ENCODE measurements at places on chromosomes 7 and 10. TPM values are rescaled to one million over a fixed set of nuclear protein-coding genes. Genes with fewer than 3 reads are reported as not detected.

- ATAC-seq, result peak; percentile 86
Measured at GRCh38 chr10:104028146-104028545, 57.5 kb downstream of the COL17A1 start.

DNA sequence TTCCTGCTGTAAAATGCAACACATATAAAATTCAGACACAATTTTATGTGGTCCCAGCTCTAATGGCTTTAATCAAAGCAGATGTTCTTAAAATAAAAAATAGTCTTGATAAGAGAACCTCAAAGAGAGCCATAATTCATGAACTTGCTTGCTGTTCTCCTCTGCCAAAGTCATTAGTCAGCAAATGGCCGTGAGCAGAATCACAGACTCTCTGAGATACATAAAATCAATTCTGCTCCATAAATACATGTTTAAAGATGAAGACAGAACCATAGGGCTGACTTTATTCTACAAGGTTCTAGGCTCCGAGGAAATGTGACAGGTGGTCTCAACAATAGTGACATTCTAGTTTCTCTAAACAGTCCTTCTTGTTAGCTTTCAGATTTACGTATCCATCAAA lies 29.8 kb downstream of the HSPA12A start:
- no peak for ATAC-seq

GRCh38 chr7:89145801-89146200 lies 350.3 kb upstream of the TEX47 start:
- no peak for ATAC-seq

GRCh38 chr10:117938104-117938503 lies 108.6 kb downstream of the RAB11FIP2 start:
- peak; percentile 50 for ATAC-seq

GRCh38 chr10:18332048-18332447 lies 191.8 kb downstream of the CACNB2 start:
- no peak for ATAC-seq

Gene TAS2R3
- 3.8 TPM for total RNA-seq

Gene MAPK8
- 36.4 TPM for total RNA-seq

Gene SFRP4
- total RNA-seq, result not detected

All from activated T-helper 17 cell treated with anti-CD3 and anti-CD28 coated beads, Interleukin-2, amount 50 U/mL, for 72 hours (primary cell).